ENCODE measurements at places on chromosomes 7 and 10.

GRCh38 chr7:94286111-94286510, 108.6 kb upstream of the COL1A2 start:
- no peak for DNase-seq

GRCh38 chr7:13849163-13849892, 140.1 kb downstream of the ETV1 start:
- DNase-seq, result no peak

DNA sequence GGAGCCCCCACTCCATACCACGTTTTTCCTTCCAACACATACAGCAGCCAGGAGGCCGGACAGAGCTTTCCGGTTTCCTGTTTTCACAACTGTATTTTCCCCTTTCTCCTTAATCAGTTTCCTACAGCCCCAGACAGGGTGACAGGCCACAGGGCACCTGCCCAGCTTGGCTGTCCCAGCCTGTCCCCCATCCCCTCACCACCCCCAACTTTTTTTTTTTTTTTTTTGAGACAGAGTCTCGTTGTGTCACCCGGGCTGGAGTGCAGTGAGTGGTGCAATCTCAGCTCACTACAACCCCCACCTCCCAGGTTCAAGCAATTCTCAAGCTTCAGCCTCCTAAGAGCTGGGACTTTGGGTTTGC, 10.3 kb upstream of the HSPB1 start:
- DNase-seq, result no peak

DNA sequence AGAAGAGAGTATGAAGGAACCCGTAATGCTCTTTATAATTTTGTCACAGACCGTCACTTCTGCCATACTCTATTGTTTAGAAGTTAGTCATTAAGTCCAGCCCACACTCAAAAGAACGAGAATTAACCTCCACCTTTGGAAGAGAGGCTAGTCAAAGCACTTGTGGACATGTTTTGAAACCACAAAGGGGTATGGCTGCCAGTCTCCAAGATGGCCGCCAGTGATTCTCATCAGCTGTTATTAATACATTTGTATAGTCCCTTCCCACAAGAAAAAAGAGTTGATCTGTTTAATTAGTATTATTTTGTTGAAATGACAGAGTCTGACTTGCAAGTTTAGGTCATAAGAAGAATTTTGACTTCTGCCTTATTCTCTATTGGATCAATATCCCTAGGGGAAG, 23.2 kb upstream of the VOPP1 start:
- DNase-seq, result no peak

DNA sequence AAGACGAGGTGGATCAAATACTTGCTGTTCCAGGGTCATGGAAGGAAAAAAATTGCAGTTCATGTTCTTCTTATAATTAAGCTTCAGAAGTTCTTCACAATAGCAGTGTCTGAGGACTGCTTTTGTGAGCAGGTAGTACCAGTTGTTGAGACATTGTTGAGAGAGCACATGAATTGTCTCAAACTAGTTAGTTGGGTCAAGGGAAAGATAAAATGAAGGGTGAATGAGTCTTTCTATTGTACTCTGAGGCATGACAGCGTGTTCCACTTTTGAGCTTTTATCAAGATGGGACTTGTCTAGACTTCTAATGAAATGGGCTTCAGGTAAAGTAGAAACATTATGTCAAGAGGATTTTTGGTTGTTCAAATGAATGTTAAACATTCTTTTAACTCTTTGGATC, 26.0 kb downstream of the KAT6B start:
- DNase-seq, result no peak

DNA sequence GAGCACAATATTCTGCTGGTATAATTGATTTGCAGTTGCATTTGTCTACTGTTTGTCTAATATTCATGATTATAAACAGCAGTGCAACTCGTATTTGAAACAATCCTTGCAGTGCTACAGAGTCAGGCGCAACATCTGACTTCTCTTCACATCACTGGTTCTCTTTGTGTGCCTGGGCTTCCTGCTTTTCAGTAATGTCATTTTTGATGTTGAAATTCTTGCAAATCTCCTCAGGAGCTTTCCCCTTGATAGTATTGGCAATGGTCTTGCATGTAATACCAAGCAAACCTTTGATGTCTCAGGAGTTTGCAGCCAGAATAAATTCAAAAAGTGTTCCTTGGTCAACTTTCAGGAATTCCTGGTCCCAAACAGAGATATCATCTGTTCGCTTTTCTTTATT, 20.2 kb downstream of the HPS6 start:
- DNase-seq, result no peak

All from retina (tissue), 1 donor.